Activated CD4-positive, alpha-beta memory T cell treated with anti-CD3 and anti-CD28 coated beads, Interleukin-2, amount 10 ng/mL, durations not matched to agents 7 days and 5 days (primary cell): ENCODE measurements at places on chromosomes 4 and X. TPM values are rescaled to one million over a fixed set of nuclear protein-coding genes. Genes with fewer than 3 reads are reported as not detected.

- no peak for DNase-seq
Measured at GRCh38 chr4:30586850-30587249, 133.3 kb upstream of the PCDH7 start.

- DNase-seq = no peak
Measured at GRCh38 chrX:152819732-152820131, 10.8 kb downstream of the CETN2 start.

DNA sequence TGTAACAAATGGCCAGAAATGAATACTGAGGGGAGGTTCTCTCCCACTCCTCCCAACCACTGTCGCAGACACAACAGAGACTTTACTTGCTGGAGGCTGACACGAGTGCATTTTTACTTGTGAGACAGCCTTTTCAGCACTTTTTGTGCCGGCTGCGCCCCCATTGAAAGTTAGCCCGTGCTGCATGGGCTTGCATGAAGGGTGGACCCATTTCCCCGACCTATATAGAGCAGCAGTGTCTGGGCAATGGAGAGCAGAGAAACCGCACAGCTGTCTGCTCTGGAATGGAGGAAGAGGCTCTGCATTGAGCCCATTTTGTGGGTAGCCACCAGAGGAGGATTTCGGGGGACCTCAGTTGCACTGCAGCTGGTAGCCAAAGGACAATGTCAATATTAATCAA lies 208.8 kb downstream of the UGT8 start:
- no peak for DNase-seq

The DUSP9 gene
- total RNA-seq = not detected

The GATA1 gene
- not detected for total RNA-seq

DNA sequence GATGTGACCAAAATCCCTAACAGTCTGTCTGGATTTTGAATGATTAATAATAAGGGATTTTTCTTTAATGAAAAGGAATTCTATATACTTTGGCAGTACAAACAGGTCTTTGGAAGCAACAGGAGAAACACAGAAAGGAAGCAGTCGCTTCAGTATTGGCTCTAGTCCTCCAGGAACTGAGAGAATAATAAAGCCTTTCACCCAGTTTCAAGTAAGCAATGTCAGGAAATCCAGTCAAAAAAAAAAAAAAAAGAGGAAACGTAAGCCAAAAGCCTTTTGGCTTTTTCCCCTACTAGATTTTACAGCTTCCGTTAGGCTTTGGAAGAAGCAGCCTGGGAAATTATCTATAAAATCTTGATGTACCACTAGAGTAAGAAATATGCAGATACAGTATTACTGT lies 61.7 kb upstream of the HDAC8 start:
- no peak for DNase-seq

The ZNF182 gene
- total RNA-seq = 9.1 TPM

- no peak for DNase-seq
Measured at GRCh38 chr4:30380404-30380998, 339.7 kb upstream of the PCDH7 start.

The ATOH1 gene
- total RNA-seq = not detected

GRCh38 chr4:38390969-38391545 lies 272.9 kb upstream of the KLF3 start:
- no peak for DNase-seq

- no peak for DNase-seq
Measured at GRCh38 chr4:1246111-1246881, 2.6 kb downstream of the CTBP1 start.

The CXCL9 gene
- not detected for total RNA-seq

The HSFX3 gene
- total RNA-seq = not detected

The ZNF630 gene
- total RNA-seq = 1.2 TPM

The KDR gene
- total RNA-seq = not detected

The SLC39A8 gene
- 101 TPM for total RNA-seq

DNA sequence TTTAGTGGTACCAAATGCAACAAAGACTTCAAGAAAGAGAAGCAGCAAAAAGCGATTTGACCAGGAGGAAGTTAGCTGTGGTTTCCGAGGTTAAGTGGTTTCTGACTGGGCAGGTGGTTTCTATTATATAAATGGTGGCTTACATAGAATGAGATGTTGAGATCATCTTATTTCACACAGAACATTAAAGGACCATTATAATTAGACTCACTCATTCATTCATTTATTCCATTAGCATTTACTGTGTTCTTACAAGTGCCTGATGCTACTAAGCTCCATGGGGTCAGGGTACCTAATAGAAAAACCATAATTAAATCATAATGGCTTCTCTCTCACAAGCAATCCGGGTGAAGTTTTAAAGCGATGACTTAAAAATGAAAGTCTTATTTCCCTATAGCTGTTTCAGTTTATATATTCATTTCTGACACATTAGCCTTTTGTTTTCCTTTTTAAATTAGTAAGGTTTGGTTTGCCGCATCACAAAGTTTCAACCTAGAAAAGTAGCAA lies 10.6 kb downstream of the TSPAN6 start:
- no peak for DNase-seq

- DNase-seq = no peak
Measured at GRCh38 chr4:121177246-121178137, 13.4 kb upstream of the TNIP3 start.

- no peak for DNase-seq
Measured at GRCh38 chr4:185243879-185244278, 34.5 kb downstream of the SNX25 start.

DNA sequence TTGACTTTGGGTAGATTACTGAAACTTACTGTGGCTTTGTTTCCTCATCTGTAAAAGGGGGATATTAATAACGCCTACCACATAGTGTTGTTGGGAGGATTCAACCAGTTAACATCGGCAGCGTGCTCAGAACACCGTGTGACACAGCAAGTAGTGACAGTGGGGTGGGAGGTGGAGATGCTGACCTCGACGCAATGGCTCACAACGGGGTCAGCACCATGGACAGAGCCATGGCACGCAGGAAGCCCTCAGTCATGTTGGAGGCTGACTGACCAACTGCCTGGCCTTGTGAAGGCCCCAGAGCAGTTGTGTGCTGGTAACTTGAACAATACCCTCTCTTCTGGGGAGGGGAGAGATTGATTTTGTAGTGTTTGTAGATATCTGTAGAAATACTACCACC lies 93.2 kb downstream of the WFS1 start:
- DNase-seq = peak; percentile 56

The GABRG1 gene
- total RNA-seq = not detected

DNA sequence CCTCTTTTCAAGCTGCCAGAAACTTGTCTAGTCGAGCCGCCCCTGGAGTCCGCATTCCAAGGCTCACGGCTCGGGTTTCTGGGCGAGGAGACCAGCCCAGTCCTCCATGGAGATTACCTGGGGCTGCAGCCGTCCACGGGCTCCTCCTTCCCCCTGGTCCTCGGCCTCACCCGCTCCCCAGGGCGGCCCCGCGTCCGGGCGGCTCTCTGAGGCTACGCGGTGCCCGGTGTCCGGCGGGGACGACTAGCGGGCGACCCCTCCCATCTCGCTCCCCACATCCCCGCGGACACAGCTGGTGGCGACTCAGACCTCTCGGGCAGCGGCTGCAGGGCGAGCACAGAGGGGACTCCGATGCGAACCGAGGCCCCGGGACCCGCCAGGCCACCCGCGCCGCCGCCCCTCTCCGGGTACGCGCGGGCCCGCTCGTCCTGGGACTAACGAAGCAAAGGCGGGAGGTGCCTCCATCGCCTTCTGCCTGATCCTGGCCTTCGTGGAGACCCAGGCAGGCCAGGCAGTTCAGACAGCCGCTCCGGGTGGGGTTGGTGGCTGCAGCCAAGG lies 159.4 kb downstream of the TRAM1L1 start:
- no peak for DNase-seq

GRCh38 chr4:68907788-68908700 lies 43.6 kb downstream of the UGT2A3 start:
- no peak for DNase-seq

- no peak for DNase-seq
Measured at GRCh38 chrX:119661486-119661885, 31.5 kb downstream of the SEPTIN6 start.

- DNase-seq = no peak
Measured at GRCh38 chr4:23425570-23425969, 464.3 kb downstream of the PPARGC1A start.

GRCh38 chr4:52743444-52744019 lies 7.7 kb downstream of the ERVMER34-1 start:
- no peak for DNase-seq

The TMEM255A gene
- total RNA-seq = not detected

The MUC7 gene
- total RNA-seq = not detected

GRCh38 chrX:105564501-105564900 lies 257.8 kb upstream of the NRK start:
- no peak for DNase-seq

DNA sequence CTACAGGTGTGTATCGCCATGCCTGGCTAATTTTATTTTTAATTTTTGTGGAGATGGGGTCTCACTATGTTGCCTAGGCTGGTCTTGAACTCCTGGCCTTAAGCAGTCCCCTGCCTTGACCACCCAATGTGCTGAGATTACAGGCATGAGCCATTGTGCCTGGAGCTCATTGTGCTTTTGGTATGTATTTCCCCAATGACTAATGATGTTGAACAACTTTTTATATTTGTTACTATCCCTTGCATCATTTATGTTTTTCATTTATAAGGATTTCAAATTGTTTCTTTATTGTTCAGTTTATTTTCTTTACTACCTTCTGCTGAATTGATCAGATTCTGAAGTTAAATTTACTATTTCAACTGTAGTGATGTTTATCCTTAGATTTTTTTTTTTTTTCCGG lies 199.7 kb downstream of the CEP135 start:
- DNase-seq = no peak
